ENCODE measurements at places on chromosomes 1 and 21.

DNA sequence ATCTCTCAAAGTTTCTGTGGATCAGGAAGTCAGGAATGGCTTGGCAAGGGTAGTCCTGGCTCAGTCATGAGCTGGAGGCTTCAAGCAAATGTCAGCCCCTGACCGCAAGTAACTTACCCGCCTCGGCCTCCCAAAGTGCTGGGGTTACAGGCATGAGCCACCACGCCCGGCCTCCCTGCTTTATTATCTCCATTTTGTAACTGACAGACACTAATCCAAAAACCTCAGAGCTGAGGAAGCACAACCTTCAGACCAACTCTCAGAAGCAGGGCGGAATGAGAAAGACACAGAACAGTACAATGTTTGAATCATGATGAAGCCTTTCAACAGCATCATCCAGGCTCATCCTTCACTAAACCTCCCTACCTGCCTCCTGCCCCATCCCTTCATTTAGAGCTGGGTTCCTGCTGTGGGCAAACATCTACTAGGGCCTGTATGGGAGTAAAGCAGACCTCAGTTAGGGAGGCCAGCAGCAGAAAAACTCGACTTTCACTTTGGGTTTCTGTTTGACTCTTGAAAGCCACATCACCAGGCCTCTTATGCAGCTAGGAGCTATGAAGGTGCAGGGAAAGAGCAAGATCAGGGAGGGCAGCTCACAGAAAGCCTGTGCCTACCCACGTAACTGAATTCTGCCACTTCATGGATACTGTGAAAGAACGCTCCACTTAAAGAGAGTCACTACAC is 84.4 kb upstream of the RAB4A start:
- no peak overlapping the region for H3K27ac ChIP-seq
- H3K36me3 ChIP-seq, result no peaks in the 10 kb centered on the region
- no peak for ATAC-seq
- no peaks in the 10 kb centered on the region for H3K27me3 ChIP-seq
- H3K4me3 ChIP-seq, result no peak overlapping the region

- no peaks in the 10 kb centered on the region for H3K27me3 ChIP-seq
- H3K4me3 ChIP-seq, result no peak overlapping the region
- no peaks in the 10 kb centered on the region for H3K36me3 ChIP-seq
- H3K4me1 ChIP-seq, result no peaks in the 10 kb centered on the region
Observed at GRCh38 chr21:26581818-26582217, 8.7 kb upstream of the CYYR1 start.

- no peak overlapping the region for H3K27ac ChIP-seq
- H3K4me1 ChIP-seq, result no peaks in the 10 kb centered on the region
- no peaks in the 10 kb centered on the region for H3K36me3 ChIP-seq
- H3K4me3 ChIP-seq, result no peak overlapping the region
Observed at GRCh38 chr1:101389547-101389929, 152.7 kb downstream of the S1PR1 start.

DNA sequence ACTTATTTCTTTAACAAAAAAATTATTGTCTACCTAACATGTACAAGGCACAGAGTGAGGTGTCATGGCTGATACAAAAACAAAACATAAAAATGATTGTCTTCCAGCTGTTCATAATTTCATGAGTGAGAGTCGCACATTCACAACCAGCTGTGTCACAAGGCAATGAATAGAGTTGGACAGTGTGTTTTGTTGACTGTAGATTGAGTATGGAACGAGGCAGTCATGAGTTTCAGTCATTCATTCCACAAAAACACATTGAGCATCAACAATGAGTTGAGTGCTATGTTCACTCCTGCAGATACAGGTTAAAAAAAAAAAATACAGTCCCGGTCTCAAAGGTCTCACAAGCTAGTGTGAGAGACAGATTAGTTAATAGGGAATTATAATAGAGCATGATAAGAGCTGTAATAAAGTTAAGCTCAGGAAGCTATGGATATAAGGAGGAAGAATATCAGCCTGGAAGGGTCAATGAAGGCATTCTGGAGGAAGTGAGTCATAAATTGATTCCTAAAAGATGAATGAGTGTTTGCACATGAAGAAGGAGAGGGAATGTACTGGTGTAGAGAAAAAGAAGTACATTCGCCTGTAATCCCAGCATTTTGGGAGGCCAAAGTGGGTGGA is 47.8 kb upstream of the ARHGAP29 start:
- ATAC-seq, result no peak
- H3K4me3 ChIP-seq, result no peak overlapping the region
- no peaks in the 10 kb centered on the region for H3K36me3 ChIP-seq
- no peaks in the 10 kb centered on the region for H3K27me3 ChIP-seq
- H3K27ac ChIP-seq, result no peak overlapping the region
- H3K4me1 ChIP-seq, result no peaks in the 10 kb centered on the region
